Neural progenitor cell (in vitro differentiated cells): ENCODE measurements at places on chromosomes 16 and 17. TPM values are rescaled to one million over a fixed set of nuclear protein-coding genes. Genes with fewer than 3 reads are reported as not detected.

DNA sequence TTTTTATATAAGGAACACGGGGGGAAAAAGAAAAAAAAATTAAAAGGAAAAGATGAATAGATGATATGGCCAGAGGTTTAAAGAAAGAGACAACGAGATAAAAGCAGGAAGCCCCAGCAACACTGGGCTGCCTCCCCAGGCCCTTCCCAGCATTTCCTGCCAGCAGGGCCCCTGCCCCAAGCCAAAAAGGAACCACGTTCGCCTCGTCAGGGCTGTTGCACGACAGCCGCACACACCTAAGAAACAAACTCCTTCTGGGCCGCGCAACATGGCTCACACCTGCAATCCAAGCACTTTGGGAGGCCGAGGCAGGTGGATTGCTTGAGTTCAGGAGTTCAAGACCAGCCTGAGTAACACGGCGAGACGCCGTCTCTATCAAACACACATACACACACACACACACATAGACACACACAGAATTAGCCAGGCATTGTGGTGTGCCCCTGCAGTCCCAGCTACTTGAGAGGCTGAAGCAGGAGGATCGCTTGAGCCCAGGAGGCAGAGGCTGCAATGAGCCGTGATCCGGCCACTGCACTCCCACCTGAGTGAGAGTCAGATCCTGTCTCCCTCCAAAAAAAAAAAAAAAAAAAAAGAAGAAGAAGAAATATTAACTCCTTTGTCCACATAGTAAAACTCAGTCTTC, 83.0 kb downstream of the ANKRD11 start:
- peaks cover 75% of the 10 kb centered on the region for H3K4me1 ChIP-seq
- no peak overlapping the region for H3K4me3 ChIP-seq
- H3K27ac ChIP-seq: no peak overlapping the region
- no peaks in the 10 kb centered on the region for H3K27me3 ChIP-seq
- no peak for DNase-seq
- no peaks in the 10 kb centered on the region for H3K36me3 ChIP-seq

DNA sequence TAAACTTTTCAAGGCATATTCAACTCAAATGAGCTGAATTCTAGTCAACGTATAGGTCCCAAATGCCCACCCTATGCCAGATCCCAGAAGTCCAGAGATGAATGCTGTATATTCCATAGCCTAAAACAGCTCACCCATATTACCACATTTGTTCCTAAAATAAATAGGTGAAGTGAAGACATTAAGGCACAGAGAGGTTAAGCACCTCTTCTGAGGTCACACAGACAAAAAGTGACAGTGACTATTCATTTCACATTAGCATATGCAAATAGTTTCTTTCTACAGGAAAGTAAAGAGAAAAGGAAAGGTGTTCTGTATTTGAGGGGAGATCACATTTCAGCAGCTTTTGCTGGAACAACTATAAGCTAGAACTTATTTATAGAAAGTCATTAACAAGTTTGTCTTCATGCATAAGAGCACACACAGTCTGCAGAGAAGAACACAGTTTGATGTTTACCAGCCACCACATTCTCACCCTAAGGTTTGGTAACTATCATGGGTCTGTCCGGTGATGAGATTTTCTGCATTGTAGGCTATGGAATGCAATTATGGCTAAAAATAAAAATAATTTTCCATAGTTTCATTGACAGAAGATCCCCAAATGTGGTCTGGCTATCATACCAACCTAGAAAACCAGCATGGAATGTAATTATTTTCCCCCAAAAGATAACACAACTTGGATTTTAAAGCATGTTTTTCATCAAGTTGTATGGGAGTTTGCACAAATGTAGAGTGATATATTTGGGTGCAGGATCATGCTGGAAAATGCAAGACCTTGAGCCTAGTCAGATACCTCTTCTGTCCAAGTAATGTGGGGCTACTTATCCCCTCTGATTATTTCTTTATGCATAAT, 402.1 kb downstream of the UTP18 start:
- no peak overlapping the region for H3K27ac ChIP-seq
- DNase-seq: no peak
- H3K4me3 ChIP-seq: no peak overlapping the region
- H3K36me3 ChIP-seq: no peaks in the 10 kb centered on the region
- H3K4me1 ChIP-seq: no peaks in the 10 kb centered on the region

DNA sequence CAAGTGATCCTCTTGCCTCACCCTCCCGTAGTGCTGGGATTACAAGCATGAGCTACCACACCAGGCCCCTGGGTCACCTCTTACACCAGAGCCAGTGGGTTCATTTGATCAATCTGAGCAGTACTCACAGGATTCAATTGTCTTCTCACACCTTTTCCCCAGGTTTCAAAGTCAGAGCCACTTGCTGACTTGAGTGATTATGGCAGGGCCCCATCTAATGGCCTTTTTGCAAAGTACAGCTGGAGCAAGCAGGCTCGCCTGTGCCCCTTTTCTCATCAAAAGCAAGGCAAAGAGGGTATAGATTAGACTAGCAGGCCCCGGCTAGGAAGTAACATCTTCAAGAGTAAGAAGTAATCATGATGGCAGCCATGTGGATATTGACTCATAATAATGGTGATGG, 114.8 kb upstream of the NOL11 start:
- H3K4me1 ChIP-seq: no peaks in the 10 kb centered on the region
- peak; percentile 69 for DNase-seq
- no peaks in the 10 kb centered on the region for H3K27me3 ChIP-seq
- no peak overlapping the region for H3K4me3 ChIP-seq

GRCh38 chr17:280216-280615, 72.4 kb downstream of the RPH3AL start:
- no peaks in the 10 kb centered on the region for H3K36me3 ChIP-seq
- H3K27ac ChIP-seq: no peak overlapping the region
- H3K4me1 ChIP-seq: no peaks in the 10 kb centered on the region

Gene C1QBP
- total RNA-seq: 204 and 254 TPM in 2 replicates

Gene TP53TG3D
- not detected in 2 replicates for total RNA-seq

Gene CARHSP1
- 115 and 269 TPM in 2 replicates for total RNA-seq
